GM20000 (cell line): ENCODE measurements at places on chromosomes 1 and 21.
A peak's percentile ranks its signal among the peaks of the same experiment; 100 is the strongest.

DNA sequence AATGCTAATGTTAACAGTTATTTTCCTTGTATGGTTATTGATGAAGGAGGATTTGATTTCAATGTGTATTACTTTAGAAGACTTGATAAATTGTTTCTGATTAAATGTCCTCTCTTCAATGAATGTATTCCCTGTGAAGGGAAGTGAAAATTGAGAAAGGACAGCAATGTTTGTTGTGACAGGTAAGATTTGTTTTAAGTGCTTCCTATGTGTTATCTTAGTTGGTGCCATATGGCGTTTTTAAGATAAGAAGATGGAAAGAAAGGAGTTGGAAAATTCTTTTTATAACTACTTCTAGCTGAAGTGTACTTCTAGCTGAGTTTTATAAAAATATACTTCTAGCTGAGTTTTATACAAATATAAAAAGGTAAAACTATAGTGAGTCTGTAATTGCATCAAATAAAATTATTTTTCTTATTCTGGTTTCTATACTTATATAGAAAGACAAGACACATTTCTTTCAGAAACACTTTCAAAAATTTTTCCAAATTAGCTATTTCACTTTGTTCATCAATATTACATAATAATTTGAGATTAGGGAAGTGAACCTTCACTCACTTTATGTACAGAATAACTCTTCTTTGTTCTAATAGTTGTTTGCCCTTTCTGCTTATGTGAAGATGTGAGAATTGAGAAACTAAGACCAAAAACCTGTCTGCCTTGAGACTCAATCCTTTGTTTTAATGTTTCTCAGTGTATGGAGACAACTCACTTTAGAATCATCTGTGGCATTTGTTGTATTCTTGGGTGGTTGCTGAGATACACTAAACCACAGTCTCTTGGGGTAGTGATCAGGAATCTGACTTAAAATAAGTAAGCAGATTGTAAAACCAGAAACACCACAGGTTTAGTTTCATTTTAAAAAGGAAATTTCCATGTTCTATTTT is 382.9 kb upstream of the B3GALT2 start:
- no peak for DNase-seq

GRCh38 chr1:1536019-1536937 is 4.1 kb downstream of the TMEM240 start:
- DNase-seq = peak; percentile 41

GRCh38 chr1:225250432-225250831 is 177.4 kb downstream of the LBR start:
- DNase-seq = peak; percentile 9

DNA sequence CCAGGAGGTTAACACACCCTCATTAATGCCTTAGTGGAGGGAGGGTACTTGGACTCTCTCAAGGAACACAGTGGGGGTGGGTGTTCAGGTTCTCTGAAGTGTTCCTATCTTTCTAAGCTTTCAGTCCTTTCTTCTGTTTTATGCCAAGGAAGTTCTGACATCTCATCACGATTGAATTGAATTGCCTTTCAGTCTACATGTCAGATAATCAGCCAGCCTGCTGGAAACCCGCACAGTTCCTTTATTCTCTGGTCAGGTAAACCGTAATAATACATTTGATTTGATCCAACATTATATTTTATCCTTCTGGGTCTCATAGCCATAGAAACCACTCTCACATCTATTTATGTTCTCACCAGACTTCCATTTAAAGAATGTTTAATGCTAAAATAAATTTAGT is 339.0 kb downstream of the RWDD3 start:
- DNase-seq = no peak

DNA sequence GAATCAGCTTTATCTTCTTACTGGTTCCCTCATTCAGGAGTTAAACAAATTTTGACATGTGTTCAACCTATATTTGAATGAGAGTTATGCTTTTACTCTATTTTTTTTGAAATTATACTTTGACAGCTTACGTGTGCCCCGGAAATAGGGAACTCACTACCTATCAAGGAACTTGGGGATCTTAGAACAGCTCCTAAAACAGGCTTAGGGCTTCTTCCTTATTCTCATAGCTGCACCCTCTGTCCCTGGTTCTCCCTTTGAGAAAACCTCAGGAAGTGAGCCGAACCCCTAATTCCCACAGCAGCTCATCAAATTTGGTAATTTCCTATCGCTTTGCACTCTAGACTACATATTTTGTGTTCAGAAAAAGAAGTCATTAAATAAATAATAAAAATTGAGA is 81.2 kb upstream of the RUNX3 start:
- no peak for DNase-seq

GRCh38 chr21:45886610-45887026 is 95.0 kb upstream of the COL6A1 start:
- no peak for DNase-seq

DNA sequence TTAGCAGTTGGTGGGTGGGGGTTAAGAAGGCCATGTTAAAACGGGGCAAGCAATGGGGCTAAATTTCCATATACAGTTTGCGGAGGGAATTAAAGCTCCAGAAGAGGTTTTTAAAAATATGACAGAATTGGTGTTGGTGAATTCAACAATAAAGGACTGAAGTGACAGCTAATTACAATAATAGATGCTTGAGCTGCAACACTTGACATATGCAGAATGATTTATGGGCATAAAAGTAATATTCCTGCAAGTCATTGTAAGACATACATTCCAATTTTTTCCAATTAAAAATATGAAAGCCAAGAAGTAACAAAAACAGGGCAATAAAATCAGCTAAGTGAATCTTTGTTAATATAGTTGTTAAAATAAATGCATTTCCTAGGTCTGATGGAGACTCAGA is 202.2 kb upstream of the MAP1LC3C start:
- no peak for DNase-seq

DNA sequence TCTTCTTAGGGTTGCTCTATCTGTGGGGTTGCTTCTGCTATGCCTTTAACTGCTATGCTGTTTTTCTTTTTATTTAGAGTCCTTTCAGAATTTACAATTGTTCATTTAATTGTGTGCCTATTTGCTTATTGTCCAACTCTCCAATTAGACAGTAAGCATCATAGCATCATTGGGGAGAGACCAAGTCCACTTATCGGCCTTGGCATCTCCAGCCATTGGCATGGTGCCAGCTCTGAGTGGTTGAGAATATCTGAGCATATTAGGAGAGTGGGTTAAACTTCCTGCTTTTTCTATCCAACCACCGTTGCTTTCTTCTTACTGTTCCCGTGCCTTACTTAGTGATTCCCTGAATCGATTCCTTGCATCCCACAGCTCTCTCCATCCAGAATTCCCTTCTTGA is 535.0 kb downstream of the AJAP1 start:
- no peak for DNase-seq
